ENCODE measurements at places on chromosomes 5 and 9.
A peak's percentile ranks its signal among the peaks of the same experiment; 100 is the strongest.

- DNase-seq = no peak
Measured at GRCh38 chr5:74266836-74267235, 373.7 kb downstream of the ENC1 start.

- no peak for DNase-seq
Measured at GRCh38 chr9:111726949-111727348, 65.5 kb downstream of the GNG10 start.

DNA sequence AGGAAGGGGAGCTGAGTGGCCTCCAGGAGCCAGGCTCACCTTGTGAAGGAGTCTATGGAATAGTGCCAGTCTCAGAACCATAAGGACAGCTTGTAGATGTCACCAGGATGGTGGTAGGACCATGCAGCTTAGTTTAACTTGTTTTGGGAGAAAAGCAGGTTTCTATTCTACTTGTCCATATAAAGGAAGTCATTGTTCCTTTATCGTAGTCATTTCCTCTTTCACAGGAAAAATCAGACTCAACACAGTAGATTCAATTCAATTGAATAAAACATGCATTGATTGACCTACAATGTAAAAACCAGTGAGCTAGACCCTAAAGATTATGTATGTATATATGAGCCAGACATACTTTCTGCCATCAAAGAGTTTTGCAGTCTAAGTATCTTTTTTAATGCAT lies 53.3 kb downstream of the MEGF10 start:
- no peak for DNase-seq

DNA sequence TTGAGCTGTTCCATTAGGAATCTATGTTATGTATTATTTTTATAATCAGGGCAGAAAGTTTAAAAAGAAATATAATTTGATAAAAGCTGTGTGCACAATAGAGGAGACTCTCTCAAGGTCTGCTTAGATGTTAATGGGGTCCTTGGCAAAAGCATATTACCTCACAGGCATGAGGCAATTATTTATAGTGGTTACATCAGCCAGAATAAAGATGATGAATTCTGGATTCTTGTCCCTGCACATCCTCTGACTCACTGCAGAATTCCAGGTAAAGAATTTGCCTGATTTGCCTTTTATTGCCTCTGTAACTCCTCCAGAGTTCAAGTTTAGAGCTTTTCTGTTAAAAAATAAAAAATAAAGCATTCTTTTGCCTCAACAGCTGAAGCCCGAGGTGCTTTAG lies 253.6 kb downstream of the MAST4 start:
- no peak for DNase-seq

- DNase-seq = no peak
Measured at GRCh38 chr5:151740958-151741373, 17.5 kb downstream of the ATOX1 start.

DNA sequence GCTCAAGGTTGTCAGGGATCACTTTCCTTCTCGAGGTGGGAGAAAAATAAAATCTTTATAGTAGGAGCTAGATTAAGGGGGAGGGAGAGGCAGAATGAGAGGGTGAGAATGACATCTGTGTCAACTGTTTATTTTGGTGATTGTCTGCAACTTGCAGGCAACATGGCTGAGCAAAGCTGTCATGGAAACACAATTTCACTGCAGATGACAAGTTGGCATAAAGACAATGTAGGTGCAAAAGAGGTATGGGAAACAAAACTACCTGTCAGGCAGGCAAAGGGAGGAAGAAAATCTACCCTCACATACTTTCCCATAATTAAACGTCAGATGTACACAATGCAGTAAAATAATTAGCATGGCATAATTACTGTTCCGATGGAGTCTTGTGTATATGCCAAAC lies 167.4 kb downstream of the SLIT3 start:
- no peak for DNase-seq

- DNase-seq = peak; percentile 55
Measured at GRCh38 chr5:66814146-66814991, 218.2 kb downstream of the MAST4 start.

DNA sequence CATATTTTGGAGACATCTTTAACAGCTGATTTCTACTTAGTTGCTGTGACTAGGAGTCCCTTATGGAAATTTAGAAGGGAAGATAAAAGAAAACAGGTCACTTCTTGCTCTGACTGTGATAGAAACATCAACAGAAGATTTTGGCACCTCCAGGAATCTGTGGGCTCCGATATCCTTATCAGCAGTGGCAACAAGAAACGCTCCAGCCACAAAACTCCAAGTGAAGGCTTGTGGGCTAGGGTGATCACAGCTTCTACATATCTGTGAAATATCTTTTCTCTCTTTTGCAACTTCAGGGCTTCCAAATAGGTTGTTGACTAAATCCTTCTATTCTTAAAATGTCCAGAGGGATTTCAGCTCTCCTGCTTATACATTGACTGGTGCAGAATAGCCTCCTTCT lies 1625.5 kb upstream of the CDH6 start:
- DNase-seq = no peak

GRCh38 chr9:138068601-138069035 lies 191.0 kb downstream of the CACNA1B start:
- no peak for DNase-seq

GRCh38 chr5:147508711-147509040 lies 1.2 kb downstream of the DPYSL3 start:
- DNase-seq = no peak

DNA sequence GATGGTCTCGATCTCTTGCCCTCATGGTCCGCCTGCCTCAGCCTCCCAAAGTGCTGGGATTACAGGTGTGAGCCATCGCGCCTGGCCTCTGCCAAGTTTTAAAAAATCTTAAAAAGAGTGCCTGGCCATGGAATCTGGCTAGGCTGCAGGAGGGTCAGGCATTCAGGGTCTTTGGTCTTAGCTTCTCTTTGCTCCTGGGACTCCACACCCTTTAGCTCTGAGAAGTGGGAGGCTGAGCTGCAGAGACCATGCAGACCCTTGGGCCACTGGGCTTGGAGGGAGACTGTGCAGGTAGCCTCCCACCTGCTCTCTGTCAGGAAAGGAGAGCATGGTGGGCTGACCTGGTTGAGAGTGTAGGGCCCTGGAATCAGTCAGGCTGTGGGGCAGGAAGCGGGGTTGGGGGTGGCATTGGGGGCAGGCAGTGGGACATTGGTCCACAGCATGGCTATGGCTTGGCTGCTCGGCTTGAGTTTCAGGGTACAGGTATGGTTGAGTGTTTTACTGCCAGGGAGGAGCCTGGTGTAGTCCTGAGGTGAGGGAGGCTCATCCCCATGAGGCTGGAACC lies 20.8 kb downstream of the PHF2 start:
- no peak for DNase-seq

GRCh38 chr9:8904771-8905515 lies 1105.4 kb upstream of the DMAC1 start:
- DNase-seq = no peak

DNA sequence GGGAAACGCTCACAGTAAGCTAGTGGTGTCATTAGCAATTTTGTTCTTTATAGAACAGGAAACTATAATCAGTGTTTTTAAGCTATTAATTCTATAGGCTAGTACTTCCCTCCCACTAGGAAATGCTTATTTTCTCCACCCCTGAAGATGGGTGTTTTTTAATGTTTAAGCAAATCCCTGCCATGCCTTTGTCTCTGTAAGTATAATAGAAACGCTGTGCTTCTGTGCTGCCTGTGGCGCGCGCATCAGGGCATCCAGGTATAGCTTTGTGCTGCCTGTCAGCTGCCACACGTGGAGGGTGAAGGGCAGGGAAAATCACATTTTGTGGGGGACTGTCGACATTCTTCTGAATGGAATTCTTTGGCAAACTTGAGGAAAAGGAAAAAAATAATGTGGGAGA lies 217.5 kb downstream of the RAB3C start:
- DNase-seq = no peak

- no peak for DNase-seq
Measured at GRCh38 chr5:943918-944620, 51.4 kb downstream of the TRIP13 start.

DNA sequence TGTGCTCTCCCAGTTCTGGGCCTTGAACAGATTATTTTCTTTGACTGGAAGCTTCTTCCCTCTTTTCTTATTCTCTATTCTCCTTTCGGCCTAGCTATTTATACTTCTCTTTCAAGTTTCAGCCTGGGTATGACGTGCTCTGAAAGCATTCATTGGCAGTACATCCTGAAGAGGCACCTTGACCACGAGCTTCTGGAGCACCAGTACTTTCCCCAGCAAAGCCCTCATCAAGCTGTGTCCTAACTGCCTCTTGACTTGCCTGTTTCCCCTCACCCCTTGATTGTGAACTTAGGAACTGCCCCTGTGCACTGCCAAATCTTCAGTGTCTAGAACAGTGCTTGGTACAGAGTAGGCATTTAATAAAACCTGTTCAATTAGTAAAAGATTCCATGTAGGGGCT lies 154.9 kb downstream of the KCTD16 start:
- DNase-seq = no peak

DNA sequence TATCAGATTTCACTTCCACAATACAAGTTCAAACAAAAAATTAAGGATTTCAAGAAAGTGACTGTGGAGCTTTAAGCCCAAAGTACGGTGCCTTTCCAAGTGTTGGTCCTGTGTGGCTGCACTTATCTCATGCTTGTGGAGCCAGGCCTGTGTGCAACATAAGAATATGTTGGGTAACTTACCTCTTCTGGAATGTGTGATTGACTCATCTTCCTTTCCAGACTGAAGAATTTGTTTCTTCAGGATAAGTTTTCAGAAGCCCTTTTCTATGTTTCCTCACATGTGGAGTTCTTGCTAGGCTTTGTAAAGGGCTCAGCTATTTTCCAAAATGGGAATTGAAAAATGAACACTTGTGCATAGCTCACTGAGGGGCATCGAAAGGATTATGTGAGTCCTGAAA lies 485.1 kb upstream of the PAPPA start:
- no peak for DNase-seq

DNA sequence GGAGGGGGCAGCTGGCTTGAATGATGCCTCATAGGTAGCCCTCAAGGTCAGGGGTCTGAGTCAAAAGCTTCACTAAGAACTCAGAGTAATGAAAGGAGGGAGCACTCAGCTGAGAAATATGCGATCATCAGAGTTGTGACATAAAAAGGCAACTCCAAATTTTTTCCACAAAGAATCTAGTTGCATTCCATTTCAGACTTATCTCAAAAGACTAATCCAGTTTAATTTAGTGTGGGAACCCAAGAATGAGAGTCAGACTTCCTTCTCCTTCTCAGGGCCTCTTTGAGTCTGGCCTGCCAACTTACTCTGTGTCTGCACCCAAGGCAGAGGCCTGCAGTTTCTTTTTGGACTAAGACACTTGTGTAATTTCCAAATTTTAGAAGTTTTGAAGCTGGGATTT lies 34.7 kb downstream of the GABRP start:
- DNase-seq = no peak

DNA sequence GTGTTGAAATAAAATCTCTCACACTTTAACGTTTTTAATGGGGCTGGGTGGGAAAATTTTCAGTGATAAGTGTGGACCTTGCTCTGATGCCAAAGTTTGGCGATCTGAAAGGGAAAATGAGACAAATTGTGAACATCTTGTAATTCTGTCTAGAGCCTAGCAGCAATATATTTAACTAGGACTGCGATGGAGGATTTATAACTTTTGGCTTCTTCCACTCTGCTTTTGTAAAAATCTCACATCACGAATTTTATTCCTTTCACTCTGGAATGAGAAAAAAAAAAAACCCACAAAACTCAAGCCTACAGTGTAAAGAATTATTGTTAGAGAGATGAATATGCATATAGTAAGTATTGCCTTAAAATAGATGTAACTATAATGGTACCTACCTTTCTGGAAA lies 19.9 kb downstream of the CCNH start:
- DNase-seq = no peak

- DNase-seq = no peak
Measured at GRCh38 chr5:169521366-169521983, 62.1 kb upstream of the SPDL1 start.

DNA sequence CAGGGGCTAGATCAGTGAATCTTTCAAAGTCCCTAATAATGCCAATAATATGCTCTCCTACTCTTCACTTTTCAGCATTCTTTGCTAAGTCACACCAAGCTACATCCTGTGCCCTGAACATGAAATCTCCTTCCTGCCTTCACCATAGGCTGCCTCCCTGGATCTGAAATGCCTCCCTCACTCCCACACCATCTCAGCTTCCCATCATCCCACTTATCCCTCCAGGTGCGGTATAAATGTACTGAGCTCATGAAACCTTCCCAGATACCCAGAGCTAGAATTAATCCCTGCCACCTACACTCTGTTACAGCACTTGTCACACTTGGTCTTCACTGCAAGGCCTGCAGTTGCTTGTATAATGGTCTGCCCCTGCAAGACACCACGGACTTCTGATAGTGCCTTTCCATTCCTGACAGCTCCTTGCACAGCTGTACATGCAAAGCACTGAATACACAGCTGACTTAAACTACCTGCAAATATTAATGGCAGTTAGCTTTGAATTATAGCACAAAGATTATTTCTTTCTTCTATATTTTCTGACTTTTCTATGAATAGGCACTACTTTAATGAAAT lies 250.4 kb downstream of the EBF1 start:
- DNase-seq = no peak

- no peak for DNase-seq
Measured at GRCh38 chr5:177427211-177427822, 841 bp downstream of the GRK6 start.

DNA sequence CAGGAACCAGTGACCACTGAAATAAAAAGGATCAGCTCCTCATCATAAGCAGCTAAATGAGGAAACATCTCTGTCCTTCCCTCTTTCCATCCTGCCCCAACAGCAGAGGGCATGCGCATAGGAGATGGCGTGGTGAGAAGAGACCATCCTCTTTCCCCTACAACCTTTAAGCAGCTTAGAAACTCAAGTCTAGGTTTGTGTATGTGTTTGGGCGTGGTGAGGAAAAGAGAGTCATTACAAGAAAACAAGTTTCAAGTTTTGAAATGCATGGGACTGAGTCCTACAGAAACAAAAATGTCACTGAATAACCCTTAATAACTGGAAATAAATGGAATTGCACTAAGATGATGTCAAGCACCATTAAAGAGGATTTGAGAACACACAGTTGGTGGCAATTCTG lies 96.4 kb upstream of the IL12B start:
- DNase-seq = no peak

DNA sequence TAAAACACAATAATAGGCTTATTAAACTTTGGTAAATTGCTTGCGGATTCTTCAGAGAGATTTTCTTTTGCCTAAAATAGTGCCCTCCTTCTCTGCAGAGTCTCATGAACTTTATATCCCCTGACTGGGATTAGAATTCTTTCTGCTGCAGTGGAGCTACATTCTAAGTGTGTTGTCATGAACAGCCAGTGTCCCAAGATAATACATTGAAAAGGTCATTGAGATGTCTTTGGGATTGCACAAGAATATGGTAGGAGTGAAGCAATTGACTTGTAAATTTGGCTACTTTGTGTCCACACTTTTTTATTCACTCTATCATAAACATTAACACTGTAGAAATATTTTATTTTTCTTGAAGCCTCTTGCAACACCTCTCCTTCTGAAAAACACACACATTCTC lies 604.5 kb downstream of the GABRG2 start:
- no peak for DNase-seq

GRCh38 chr5:173592050-173592669 lies 24.3 kb downstream of the BOD1 start:
- DNase-seq = peak; percentile 21

- no peak for DNase-seq
Measured at GRCh38 chr5:181212080-181212479, 7.1 kb upstream of the TRIM7 start.

GRCh38 chr9:87816036-87816435 lies 66.6 kb upstream of the SPATA31E1 start:
- DNase-seq = no peak

Measured in activated T-cell treated with anti-CD3 and anti-CD28 coated beads, Interleukin-2, amount 50 U/mL, for 72 hours (primary cell).